ENCODE measurements at places on chromosomes 2 and 18. TPM values are rescaled to one million over a fixed set of nuclear protein-coding genes. Genes with fewer than 3 reads are reported as not detected.

GRCh38 chr2:68414876-68415275, 49.8 kb downstream of the PLEK start:
- DNase-seq = no peak

DNA sequence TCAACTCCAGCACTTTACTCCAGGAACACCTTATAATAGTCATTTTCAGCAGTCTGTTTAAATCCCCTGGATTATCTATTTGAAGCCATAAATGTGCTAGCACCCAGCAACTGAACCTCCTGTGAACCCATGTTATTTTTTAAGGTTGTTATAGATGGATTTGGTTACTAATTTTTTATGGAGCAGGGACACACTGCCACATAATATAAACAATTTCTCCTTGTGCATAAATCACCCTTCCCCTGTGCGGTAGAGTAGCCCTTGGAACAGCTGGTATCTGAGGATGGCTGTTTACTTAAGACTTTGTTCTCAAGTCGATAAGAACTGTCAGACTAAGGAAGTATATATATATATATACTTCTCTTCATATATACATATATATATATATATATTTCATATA, 367.4 kb downstream of the EPHA4 start:
- DNase-seq = no peak

GRCh38 chr18:45090526-45091140, 409.9 kb downstream of the SETBP1 start:
- no peak for DNase-seq

The MYL1 gene
- total RNA-seq = not detected

The ALPG gene
- total RNA-seq = not detected

DNA sequence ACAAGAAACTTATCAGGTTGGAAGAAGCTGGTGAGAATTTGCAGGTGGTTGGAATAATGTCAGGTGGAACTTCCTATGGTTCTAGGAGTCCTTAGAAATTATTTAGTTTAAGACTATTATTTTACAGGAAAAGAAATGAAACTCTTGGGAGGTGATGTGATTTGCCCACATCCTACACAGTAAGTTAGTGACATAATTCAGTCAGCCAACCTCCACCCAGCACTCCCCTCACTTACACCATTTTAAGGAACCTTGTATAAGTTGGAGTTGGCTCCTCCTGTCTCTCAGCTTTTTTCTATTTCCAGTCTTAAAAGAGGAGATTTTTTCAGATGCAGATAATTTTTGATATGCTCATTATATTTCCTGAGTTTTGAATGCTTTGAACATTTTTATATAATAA, 86.4 kb downstream of the SKA1 start:
- DNase-seq = no peak

DNA sequence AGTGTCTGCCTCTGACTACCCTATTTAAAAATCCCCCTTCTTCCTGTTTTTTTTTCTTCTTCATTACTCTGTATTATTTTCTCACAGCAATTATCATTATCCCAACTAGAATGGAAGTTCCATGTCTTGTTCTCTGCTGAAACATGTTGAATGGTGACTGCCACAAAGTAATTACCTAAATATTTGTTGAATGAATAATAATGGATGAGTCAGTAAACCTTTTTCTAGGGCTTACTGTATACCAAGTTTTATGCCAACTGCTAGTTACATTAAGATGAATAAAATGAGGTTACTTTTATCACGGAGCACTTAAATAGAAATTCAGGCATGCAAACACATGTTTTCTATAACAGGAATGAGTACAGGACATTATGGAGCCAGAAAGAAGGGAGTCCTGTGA, 490.6 kb downstream of the THSD7B start:
- DNase-seq = no peak

DNA sequence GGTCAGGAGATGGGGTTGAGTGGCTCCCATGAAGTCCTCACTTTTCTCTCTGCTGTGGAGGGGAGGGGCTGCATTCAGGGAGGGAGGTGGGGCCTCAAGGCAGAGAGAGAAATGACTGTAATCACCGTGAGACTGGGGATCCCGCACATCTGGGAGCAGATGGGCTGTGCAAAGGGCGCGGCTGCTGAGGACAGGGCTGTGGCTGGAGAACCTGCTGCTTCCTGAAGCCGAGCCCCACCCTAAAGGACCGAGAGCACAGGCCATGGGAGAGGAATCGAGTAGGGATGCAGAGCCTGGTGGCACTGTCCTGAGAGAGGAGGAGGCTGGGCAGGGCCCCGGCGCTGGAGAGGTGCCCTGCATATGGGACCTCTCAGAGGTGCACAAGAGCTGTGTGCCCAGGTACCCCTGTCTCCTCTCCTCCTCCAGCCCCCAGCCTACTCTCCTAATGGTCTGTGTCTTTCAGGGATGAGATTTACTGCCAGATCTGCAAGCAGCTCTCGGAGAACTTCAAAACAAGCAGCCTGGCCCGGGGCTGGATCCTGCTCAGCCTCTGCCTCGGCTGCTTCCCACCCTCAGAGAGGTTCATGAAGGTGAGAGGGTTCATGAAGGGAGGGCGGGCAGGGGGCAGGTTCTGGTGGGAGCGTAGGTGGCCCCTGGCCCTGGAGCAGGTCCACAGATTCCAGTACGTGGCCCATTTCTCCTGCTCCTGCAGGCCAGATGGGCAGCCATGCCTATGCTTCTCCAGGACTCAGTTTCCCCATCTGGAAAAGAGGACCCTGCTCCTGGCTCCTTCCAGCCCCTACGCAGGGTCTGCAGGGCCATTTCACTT, 25.9 kb upstream of the GPR17 start:
- DNase-seq = no peak

DNA sequence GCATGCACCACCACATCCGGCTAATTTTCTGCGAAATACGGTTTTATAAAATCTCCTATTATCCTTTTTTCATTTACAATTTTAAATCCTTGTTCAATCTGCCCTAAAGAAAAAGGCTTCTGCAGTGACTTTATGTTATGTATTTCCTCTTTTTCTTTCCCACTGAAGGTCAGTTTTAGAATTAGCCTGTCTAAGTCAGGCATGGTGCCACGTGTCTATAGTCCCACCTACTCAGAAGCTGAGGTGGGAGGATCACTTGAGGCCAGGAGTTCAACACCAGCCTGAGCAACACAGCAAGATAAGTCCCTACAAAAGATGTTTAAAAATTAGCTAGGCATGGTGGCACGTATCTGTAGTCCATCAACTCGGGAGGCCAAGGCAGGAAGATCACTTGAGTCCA, 39.8 kb upstream of the TNFRSF11A start:
- no peak for DNase-seq

DNA sequence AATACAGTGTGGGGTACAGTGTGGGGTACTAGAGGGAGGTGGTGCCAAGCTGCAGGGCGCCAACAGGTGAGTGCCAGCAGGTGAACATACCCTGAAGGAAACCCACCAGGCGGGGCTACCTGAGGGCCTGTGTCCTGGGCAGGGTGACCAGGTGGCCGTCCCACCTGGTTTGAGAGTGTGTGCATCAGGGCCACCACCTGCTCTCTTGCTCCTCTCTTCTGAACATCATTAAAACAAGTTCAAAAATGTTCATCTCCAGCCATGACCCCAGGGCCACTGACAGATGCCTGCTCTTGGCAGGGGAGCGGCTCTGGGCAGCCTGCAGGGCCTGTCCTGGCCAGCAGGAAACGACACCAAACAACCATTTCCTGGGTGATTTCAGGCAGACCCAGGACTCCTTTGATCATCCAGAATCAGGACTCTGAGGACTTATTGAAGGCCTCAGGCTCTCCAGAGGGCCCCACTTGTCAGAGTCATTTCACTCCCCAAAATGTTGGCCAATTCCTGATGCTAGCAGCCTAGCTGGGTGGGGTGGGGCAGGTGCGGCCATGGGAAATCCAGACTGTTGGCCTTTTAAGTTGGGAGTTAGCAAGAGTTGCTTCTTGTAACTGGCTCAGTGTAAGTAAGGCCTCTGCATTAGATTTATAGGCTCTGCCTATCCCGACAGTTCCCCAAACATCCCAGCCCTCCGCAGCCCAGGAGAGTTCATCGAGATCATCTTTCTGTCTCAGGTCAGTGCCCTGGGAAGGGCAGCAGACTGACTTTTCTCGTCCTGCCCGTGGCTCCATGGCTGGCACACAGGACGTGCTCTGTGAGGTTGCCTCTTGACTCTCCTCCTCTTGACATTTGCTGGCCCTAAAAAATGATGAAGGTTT, 111.5 kb upstream of the ZNF236 start:
- DNase-seq = no peak

DNA sequence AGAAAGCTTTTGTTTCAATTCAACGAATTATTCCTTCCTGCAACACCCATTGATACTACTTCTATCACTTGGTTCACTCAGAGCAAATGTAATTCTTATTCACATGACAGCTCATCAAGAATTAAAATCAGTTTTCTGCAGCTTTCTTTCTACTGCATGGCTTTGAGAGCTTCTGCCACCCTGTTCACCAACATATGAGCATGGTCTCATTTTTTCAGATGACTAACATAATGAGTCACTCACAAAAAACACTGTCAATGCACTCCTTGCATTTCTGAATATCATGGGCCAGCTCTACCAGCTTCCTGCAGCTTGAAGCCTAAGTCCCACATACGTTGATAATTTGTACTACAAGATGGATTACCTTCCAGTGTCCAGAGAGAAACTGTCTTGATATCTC, 342.9 kb downstream of the LRATD1 start:
- DNase-seq = no peak

The RAPH1 gene
- 25.7 TPM for total RNA-seq

DNA sequence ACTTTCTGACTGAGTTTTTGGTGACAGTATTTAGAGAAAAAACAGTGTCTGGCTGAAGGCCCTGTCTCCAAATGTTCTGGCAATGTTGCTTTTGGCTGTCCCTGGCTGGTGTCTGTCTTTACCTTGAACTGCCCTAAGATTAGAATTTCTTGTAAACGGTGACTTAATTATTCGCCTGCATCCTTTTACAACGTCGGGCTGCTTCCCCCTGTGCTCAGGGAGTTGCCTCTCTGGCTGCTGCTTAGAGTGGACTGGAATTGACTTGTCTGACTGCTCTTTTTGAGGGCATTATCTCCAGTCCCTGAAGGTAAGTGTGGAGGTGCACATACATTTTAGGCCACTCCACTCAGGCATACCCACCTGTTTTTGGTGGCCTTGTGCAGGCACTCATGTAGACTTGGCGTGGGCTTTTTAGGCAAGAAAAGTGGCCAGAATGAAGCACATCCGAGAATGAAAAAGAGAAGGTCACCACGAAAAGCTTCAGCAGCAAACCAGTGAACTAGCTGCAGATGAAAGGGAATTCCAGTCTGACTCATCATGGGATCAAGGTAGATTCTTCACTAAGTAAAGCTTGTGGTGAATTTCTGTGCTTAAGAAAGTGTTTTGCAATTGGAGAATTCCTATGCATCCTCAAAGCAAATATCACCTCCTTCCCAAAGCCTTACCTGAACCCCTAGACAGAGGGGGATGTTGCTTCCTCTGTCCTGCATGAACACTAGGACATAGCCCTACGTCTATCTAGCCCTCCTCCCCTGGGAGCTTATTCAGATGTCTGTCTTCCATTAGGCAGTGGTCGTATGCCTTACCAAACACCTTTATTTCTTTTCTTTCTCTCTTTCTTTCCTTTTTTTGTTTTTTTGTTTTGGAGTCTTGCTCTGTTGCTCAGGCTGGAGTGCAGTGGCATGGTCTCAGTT, 230.3 kb upstream of the TRIB2 start:
- no peak for DNase-seq

The EIF2AK2 gene
- 37.3 TPM for total RNA-seq

GRCh38 chr2:129437725-129438124, 541.7 kb upstream of the RAB6C start:
- no peak for DNase-seq

The GORASP2 gene
- total RNA-seq = 71.4 TPM

The AQP4 gene
- not detected for total RNA-seq

DNA sequence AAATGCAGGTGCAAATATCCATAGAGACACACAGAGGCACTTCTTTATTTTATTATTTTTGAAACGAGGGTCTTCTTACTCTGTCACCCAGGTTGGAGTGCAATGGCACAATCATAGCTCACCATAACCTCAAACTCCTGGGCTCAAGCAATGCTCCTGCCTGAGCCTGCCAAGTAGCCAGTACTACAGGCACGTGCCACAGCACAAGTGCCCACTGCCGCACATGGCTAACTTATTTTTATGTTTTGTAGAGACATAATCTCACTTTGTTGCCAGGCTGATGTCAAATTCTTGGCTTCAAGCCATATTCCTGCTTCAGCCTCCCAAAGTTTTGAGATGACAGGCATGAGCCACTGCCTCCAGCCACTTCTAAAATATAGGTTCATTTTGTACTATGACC, 537.6 kb downstream of the THSD7B start:
- no peak for DNase-seq

Data from neural crest cell (in vitro differentiated cells).